ENCODE measurements at places on chromosomes 4 and X. TPM values are rescaled to one million over a fixed set of nuclear protein-coding genes. Genes with fewer than 3 reads are reported as not detected.

ING2 gene
- 19.6 TPM for total RNA-seq

HHIP gene
- 11.5 TPM for total RNA-seq

TRPC5OS gene
- total RNA-seq, result 0.06 TPM

DNA sequence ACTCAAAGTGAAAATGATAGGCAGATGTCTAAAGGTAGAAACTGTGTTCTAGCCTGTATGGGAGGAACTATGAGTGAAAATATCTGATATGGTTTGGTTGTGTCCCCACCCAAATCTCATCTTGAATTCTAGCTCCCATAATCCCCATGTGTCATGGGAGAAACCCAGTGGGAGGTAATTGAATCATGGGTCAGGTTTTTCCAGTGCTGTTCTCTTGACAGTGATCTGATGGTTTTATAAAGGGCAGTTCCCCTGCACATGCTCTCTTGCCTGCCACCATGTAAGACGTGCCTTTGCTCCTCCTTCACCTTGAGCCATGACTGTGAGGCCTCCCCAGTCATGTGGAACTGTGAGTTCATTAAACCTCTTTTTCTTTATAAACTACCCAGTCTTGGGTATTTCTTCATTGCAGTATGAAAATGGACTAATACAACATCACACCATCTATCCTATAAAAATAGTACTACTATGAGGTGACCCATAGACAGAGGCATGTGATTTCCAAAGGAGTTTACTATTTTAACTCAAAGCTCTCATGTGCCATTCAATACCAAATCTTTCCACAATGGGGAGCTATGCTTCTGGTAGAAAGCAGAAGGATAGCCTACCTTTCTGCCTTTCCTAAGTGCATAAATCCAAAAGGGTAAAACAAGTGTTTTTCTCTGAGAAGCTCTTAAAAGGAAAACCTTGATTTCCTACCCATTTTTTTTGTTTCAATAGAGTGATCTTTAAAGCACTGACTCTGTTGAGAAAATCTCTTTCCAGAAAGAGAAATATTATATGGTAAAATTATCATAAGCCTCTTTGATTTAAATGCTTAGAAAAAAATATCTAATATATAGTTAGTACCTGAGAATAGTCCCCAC is 38.8 kb downstream of the SEC31A start:
- no peak overlapping the region for H3K27ac ChIP-seq
- no peak for DNase-seq
- H3K4me3 ChIP-seq, result no peak overlapping the region
- H3K36me3 ChIP-seq, result peaks cover 20% of the 10 kb centered on the region
- no peaks in the 10 kb centered on the region for H3K4me1 ChIP-seq
- no peaks in the 10 kb centered on the region for H3K27me3 ChIP-seq

DNA sequence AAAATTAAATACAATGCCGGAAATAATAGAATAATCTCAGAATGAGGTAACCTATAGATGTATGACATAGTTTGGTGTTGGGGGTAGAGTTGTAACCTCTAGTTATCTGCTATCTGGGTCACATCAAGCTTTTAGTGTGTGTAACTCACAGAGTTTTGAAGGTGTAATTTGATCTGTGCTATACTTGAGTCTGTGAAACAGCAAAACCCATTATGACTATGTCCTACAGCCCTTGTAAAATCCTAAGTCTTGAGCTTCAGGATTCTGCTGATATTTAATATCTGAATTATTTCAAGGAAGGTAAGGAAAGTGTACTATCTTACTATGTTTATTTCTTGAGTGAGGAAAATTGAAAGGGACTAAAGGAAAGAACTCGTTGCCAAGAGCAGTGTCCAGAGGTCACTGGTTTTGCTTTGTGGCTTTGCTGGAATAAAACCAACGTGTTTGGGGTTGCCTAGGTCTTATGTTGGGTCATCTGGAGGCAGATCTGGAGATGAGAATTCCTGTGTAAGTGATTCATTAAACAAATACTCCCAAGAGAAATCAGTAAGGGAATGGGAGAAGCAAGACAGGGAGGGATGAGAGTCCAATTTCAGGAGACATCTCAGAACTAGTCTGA is 107.8 kb upstream of the CBLL2 start:
- no peak overlapping the region for H3K4me3 ChIP-seq
- no peaks in the 10 kb centered on the region for H3K36me3 ChIP-seq
- peaks cover 2% of the 10 kb centered on the region for H3K27me3 ChIP-seq
- DNase-seq, result no peak
- no peak overlapping the region for H3K27ac ChIP-seq

DNA sequence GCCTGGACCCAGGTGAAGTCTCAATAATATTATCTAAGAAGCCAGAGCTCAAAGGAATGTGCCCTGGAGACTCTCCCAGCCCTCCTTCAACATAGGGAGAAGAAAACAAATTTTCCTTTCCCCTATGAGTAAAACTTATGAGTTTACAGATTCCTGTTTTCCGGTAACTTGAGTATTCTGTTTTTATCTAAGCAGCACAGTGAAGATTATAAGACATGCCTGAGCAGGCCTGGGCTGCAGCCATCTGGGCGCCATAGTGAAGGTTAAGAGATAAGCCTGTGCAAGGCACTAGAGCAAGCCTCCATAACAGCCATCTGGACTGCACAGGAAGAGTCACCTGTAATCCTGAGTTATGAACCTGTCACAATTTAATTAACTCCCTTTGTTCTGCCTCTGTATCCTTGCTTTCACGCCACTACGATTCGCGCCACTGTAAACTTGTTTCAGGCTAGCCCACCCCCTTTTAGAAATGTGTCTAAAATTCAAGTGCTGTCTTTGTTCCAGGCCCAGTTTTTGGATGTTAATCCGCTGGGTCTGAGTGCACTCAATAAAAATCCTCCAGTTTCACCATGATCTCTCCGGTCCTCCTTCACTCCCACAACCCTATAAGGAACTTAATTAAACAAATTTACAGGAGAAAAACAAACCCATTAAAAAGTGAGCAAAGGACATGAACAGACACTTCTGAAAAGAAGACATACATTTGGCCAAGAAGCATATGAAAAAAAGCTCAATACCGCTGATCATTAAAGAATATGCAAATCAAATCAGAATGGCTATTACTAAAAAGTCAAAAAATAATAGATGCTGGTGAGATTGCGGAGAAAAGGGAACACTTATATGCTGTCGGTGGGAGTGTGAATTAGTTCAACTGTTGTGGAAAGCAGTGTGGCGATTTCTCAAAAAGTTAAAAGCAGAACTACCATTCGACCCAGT is 189.5 kb downstream of the APBB2 start:
- H3K4me3 ChIP-seq, result no peak overlapping the region
- no peaks in the 10 kb centered on the region for H3K27me3 ChIP-seq
- DNase-seq, result no peak
- no peak overlapping the region for H3K27ac ChIP-seq
- no peaks in the 10 kb centered on the region for H3K4me1 ChIP-seq
- no peaks in the 10 kb centered on the region for H3K36me3 ChIP-seq

DNA sequence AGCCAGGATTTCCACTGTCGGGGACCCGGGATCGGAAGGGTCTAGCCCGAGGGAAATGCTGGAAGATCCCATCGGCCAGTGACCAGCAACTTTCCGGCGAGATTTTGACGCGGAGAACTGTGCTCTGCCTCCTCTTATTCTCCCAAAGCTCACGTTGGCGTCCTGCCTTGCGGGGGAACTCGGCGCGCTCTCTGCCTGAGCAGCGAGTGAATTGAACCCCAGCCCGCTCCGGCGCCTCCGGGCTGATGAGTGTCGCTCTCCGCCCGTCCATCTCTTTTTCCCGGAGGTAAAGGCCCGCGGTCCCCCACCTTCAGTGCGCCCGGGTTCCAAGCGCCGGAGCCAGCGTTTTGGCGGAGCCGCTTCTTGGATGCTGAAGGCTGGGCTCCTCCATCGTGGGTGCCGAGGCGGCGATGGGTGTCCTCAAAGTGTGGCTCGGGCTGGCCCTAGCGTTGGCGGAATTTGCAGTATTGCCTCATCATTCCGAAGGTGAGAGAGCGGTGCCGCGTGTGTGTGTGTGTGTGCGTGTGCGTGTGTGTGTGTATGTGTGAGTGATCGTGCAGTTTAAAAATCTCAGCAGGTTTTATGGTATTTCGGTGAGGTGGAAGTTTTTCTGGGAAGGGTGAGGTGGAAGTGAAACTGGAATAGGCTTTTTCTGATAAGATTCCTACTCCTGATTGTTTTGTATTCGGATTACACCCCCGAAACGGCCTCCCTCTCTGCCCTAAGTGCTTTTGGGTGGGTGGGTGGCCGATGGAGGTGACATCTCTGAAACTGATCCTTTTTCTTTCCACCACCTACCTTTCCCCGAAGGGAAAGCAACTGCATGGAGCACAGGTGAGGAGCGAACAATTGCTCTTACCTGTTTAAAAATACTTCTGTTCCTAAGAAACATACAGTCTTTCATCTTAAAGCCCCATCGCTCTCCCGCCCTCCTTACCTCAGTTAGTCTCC is 752 bp downstream of the FRAS1 start:
- H3K27me3 ChIP-seq, result no peaks in the 10 kb centered on the region
- H3K36me3 ChIP-seq, result no peaks in the 10 kb centered on the region
- H3K4me1 ChIP-seq, result peaks cover 20% of the 10 kb centered on the region

GRCh38 chr4:182409271-182409670 is 166.1 kb downstream of the TENM3 start:
- H3K4me1 ChIP-seq, result no peaks in the 10 kb centered on the region
- no peaks in the 10 kb centered on the region for H3K36me3 ChIP-seq
- no peak overlapping the region for H3K27ac ChIP-seq
- no peak for DNase-seq
- no peaks in the 10 kb centered on the region for H3K27me3 ChIP-seq
- H3K4me3 ChIP-seq, result no peak overlapping the region

DNA sequence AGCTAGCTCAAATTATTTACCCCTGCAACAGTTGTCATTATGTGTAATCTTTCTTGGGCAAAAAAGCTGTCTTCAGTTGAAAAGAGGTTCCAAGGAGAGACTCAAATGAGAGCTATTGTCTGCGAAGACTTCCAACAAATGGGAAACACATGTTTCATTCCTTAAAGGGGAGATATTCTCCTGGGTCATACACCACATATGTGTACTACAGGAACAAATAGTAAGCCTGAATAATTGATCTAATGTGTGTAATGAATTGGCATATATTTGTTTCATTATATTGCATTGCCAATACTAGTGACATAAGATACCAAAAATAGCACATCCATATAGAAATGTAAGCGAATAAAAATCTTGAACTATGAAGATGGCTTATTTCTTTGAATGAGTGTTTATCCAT is 950.9 kb upstream of the NDST4 start:
- H3K4me3 ChIP-seq, result no peak overlapping the region
- H3K27me3 ChIP-seq, result no peaks in the 10 kb centered on the region
- DNase-seq, result no peak
- H3K27ac ChIP-seq, result no peak overlapping the region

DNA sequence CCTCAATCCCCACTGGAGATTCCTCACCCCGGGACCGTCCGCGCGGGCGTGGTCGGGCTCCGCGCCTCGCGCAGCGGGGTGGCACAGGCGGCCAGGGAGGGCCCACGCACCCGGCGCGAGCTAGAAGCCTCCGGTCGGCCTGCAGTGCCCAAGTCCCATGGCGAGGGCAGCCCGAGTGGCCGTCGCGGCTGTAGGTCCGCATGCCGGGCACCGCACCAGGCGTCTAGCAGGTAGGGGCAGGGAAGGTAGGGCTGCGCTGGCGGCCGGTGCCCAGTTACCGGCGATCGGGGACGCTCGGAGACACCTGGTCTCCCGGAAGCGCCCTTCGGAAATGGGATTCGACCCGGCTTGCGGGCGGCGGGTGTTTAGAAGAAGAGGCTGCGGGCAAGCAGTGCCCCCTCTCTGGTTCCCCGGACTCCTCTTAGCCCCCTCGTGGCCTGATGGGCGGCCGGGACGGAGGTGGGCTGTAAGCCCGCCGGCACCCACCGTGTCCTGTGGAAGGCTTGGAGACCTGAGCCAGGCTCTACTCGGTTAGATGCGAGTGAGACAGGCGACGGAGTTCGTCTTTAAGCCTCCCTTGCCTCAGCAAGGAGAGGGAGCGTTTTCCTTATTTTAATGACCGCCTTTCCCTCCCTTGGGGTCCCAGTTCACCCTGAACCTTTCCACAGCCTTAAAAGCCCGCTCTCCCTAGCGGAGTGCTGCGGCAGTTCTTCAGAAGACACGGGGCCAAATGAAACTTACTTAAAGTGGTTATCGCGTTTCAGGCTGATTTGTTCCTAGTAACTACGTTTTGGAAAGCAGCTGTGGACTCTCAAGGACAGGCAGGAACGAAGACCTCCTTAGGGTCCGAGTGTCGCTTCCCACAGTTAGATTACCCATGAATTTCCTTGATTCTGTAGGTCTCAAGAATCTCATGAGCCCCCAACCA is 821 bp downstream of the SLITRK2 start:
- H3K27me3 ChIP-seq, result peaks cover 31% of the 10 kb centered on the region
- DNase-seq, result no peak
- peak overlapping the region; percentile 87 for H3K27ac ChIP-seq
- peaks cover 8% of the 10 kb centered on the region for H3K4me1 ChIP-seq

DNA sequence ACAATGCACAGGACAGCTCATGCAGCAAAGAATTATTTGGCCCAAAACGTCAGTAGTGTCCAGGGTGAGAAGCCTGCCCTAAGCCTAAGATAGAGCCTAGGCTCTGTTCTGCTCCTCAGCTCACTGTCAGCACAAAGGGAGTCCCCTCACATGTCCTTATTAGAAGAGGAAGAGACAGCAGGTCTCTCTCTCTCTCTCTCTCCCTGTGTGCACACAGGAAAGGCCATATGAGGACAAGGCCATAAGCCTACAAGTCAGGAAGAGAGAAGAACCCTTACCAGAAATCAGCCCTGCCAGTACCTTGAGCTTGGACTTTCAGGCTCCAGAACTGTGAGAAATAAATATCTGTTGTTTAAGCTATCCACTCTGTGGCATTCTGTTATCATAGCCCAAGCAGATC is 20.4 kb downstream of the FAM184B start:
- no peaks in the 10 kb centered on the region for H3K27me3 ChIP-seq
- peaks cover 7% of the 10 kb centered on the region for H3K4me1 ChIP-seq
- H3K36me3 ChIP-seq, result no peaks in the 10 kb centered on the region
- H3K4me3 ChIP-seq, result no peak overlapping the region
- DNase-seq, result no peak

DNA sequence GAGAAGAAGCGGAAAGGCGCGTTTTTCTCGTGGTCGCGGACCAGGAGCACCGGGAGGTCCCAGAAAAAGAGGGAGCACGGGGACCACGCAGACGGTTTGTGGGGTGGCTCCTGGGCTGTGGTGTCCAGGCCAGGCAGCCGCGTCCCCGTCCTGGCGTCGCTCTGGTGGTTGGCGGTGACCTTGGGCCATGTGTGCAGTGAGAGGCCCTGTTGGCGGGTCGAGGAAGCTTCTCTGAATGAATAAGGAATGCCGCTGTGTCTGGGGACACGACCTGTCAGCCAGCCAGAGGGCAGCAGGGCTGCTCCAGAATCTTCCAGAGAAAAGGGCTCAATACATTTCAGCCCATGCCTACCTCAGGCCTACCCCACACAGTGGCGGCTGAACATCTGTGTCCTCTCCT is 24.3 kb upstream of the HGFAC start:
- no peak overlapping the region for H3K27ac ChIP-seq
- H3K4me1 ChIP-seq, result peaks cover 34% of the 10 kb centered on the region
- H3K27me3 ChIP-seq, result no peaks in the 10 kb centered on the region
- peaks cover 95% of the 10 kb centered on the region for H3K36me3 ChIP-seq
- no peak for DNase-seq

DNA sequence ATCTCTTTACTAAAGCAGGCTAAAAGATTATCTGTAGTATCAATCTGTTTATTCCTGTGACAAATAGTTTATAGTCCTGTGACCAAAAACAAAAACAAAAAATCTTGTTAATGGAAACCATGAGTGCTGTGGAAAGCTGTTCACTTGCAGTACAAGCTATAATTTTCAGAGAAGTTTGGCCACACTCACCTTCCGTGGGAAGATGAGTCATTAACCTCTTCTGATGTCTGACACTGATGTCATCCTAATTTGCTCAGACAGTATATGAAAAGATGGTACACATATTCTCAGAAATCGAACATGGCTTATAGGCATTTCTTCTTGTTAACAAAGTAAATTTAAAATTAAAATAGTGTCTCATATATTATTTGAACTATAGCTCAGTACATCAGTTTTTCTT is 19.9 kb upstream of the ENPP6 start:
- no peaks in the 10 kb centered on the region for H3K36me3 ChIP-seq
- no peaks in the 10 kb centered on the region for H3K4me1 ChIP-seq
- H3K4me3 ChIP-seq, result no peak overlapping the region
- H3K27ac ChIP-seq, result no peak overlapping the region
- peaks cover 2% of the 10 kb centered on the region for H3K27me3 ChIP-seq
